NCI-H2171 treated with DMSO at 0.1 percent for 48 hours (cell line): ENCODE measurements at places on chromosomes 4 and X.

- DNase-seq, result no peak
Measured at GRCh38 chrX:3806630-3807029, 93.2 kb upstream of the PRKX start.

DNA sequence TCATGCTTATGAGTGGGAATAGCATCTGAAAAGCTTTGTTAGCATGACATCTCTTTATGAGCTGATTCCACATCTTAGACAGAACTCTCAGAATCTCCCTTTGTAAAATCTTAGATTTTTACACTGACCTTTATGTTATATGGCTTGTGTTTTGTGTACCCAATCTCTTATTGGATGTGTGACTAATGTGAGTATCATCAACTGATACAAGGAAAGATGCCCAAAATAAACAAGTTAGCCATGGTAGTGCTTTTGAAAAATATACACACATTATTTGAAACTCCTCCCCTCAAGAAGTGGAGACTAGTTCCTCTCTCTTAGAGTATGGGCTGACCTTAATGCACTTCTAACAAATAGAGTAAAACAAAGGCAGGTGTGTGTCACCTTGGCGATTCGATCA, 160.1 kb upstream of the NRK start:
- DNase-seq, result no peak

DNA sequence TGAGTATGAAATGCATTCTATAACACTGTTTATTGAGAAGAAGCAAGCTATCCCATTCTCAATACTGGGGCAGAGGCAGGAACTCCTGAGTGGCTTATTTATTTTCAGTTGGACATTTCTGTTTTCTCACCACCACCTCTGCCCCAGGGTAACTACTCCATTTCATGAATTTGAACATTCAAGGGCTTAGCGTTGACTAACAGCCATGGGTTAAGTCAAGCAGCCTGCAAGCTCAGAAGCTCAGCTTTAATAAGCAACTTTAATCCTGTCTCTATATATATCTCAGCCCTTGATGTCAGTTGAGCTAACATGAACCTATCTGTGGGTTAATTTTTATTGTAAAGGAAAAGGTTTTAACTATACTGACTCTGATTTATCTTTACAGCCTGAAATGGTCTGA, 93.8 kb downstream of the MBNL3 start:
- no peak for DNase-seq

DNA sequence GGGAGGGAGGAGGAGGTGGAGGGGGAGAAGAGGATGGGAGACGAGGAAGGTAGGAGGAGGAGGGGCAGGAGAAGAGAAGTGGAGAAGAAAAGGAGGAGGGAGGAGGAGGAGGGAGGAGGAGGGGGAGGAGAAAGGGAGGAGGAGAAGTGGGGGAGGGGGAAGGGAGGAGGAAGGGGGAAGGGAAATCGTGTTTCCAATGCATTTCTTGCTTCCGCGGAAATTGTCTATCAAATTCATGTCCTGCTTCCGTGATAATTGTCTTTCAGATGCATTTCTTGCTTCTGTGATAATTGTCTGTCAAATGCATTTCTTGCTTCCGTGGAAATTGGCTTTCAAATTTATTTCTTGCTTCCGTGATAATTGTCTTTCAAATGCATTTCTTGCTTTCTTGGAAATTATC, 43.3 kb downstream of the CRLF2 start:
- DNase-seq, result no peak

DNA sequence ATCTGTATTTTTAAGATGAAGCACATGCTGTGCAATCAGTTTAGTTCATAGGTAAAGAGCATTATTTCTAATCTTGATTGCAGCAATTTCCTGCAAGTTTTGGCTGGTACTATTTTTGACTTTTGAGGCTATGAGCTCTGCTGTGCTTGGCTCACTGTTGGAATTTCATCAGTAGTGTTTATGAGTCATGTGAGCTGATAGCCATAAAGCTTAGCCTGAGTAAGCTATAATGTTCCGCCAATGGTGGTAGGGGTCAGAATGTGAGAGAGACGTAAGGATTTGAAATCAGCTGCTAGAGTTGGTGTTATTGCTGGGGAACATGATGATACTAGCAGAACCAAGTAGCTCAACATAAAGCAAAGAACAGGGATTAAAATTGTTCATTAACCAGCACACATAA, 590.9 kb upstream of the GNPDA2 start:
- no peak for DNase-seq

- DNase-seq, result no peak
Measured at GRCh38 chr4:19030536-19030935, 1009.0 kb upstream of the LCORL start.

DNA sequence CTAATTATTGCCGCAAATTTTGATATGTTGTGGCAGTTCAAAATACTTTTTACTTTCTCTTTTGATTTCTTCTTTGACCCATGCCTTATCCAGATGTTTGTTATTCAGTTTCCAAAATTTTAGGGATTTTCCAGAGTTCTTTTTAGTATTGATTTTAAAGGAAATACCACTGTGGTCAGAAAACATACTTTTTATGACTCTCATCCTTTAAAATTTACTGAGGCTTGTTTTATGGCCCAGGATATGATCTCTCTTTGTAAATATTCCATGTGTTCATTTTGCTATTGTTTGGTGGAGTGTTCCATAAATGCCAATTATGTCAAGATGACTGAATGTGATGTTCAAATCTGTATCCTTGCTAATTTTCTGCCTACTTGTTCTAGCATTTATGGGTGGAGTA, 272.3 kb upstream of the DIPK2B start:
- no peak for DNase-seq

- DNase-seq, result peak; percentile 13
Measured at GRCh38 chr4:18938343-18939099, 917.0 kb upstream of the LCORL start.

- no peak for DNase-seq
Measured at GRCh38 chrX:133175162-133175561, 43.0 kb downstream of the TFDP3 start.

GRCh38 chrX:723781-724180, 93.2 kb downstream of the SHOX start:
- no peak for DNase-seq

DNA sequence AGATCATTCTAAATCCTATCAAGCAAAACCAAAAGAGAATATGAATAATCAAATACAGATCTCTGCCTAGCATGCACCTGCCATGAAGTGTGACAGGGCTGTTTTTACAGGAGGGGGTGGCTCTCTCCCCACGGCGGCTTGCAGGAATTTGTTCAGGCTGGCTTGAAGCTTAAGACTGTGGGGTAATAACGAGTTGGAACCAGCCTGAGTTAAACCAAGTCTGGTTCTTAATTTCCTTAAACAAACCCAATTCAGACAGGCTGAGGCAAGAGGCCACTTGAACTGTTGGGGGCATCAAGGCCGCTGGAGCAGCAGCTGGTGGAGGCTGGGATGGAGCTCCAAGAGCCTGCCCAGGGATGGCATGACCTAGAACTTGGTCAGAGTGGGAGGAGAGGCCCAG, 45.1 kb upstream of the LGI2 start:
- DNase-seq, result no peak

GRCh38 chr4:7781366-7781765, 158.3 kb downstream of the AFAP1 start:
- DNase-seq, result no peak

DNA sequence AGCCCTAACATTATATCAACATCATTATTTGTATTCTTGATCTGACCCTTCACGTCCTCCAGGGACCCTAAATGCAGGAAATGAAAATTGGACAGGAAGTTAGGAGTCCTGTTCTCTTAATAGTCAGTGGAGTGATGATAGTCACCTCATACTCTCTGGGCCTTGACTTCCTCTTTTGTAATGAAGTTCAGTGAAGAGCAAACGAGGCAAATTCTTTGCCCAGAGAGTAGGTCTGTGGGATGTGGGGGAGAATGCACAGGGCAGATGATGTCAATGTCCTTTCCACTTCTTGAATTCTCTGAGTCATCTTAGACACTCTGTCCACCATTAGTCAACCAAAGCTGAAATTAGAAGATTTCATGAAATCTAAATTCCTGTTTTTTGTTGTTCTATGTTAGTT, 17.1 kb upstream of the GPRIN3 start:
- no peak for DNase-seq

DNA sequence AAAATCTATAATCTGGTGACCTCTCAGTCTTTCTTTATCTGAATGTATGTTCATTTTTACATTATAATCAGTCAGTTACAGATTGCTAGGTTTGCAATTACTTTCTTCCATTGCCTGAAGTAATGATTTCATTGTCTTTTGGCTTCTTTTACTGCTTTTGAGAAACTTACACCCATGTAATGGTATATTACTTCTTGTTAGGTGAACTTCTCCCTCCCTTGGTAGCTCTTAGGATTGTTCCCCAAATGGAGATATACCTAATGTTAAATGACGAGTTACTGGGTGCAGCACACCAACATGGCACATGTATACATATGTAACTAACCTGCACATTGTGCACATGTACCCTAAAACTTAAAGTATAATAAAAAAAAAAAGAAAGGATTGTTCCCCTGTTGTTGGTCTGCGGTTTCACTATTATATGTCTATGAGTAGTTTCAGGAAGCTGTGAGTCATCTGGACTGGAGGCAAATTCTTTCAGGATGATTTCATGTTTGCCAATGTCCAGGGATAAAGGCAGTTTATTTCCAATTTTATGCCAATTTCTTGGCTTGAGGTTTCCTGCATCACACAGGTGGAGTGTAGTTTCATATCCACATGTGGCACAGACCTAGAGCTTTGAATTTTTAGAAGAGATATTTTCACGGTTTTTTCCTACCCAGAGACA, 21.8 kb downstream of the SPANXC start:
- no peak for DNase-seq

DNA sequence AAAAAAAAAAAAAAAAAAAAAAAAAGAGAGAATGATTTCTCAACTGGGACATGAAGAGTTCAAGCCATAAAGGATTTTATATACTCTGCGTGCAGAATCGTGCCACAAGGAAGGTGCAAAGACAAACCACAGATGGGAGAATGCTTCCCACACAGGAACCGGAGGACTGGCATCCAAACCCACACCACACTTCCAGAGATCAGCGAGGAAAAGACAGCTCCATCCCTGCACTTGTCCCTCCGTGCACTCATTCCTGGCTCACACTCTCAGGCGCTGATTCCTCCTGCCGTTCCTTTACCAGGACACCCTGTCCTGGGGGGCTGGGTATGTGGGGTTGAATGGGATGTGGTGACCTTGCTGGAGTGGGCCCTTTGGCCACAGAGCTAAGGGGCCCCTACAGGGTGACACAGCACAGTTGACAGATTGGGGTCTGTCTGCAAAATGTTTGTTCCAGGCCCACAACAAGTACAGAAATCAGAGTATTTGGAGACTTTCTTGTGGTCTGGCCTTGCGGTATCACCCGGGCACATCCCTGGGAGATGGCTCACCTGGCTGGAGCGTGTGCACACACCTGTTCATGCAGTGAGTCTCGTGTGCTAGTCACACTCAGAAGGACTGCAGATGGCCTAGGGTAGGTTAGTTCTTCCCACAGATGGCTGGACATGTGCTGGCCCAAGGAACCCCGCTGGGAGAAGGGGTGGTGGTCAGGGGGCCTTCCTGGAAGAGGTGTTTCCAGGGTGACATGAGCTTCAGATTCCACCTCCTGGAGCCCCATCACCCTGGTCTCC, 55.4 kb upstream of the GPR78 start:
- no peak for DNase-seq

DNA sequence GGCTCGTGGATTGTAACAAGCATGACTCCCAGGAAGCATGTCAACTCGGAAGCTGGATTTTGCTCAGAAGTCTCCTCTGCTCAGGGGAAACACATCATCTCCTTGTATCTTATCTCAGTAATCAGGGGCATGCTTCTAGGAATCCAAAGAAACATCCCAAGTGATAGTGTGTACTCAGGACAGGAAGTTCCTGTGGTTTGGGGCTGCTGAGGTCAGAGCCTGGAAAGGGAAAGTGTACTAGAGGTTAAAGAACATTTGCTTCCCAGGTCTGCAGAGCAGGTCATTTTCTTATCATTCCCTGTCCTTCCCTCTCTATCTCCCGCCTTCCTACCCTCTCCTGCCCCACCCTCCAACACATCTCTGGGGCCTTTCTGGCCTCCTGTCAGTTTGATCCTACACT, 38.8 kb downstream of the SLC34A2 start:
- DNase-seq, result no peak

- no peak for DNase-seq
Measured at GRCh38 chrX:54786967-54787366, 11.1 kb downstream of the ITIH6 start.

DNA sequence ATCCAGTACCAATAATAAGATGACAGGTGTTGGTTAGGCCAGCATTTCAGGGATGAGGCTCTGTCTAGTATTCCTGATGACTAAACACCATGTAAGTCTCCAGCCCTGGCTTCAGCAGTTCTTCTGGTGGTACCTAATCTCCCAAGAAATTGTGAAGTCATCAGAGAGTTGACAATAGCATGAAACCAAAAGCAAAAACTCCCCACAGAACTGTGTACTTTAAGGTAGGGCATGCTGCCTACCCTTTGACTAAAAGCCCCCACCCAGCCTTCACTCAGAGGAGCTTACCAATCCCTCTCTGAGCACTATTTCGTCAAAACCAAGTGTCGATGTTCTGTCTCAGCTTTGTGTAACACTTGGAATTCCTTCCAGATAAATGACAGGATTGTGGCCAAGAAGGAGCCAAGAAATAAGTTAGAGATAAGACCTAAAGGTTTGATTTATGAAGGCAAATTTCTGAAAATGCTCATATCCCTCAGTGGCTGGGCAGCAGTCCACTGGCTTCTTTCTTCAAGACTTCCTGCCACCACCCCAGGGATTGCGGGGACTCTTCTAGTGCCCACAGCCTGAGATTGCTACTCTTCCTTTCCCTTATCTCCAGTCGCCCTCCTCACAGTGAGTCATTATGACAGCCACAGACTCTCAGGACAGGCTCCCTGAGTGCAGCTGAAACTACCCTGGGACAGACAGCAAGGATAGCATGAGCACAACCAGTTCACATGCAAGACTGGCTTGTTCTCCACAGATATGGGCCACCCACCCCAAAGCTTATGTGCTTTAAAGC, 67.3 kb upstream of the LHFPL1 start:
- no peak for DNase-seq

- no peak for DNase-seq
Measured at GRCh38 chr4:75909405-75909804, 7.2 kb upstream of the PPEF2 start.

GRCh38 chr4:60780874-60781273, 419.3 kb upstream of the ADGRL3 start:
- DNase-seq, result no peak

DNA sequence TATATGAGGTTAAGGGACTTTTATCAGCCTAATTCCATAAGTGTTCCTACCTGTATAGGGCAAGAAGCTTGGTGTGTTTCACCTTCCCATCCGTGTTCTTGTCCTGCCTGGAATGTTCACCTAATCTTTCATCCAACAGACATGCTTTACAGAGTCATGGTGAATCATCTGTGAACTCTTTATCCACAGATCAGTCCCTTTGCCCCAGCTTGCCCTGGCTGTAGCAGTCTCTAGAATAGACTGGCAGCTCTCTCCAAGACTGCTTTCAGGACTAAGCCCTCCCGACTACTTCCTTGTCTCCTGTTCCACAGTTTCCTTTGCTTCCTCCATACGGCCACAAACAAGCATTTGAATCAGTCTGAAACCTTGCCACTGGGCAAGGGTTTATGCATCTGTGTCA, 177.9 kb upstream of the IL15 start:
- DNase-seq, result no peak
